Activated T-helper 2 cell treated with anti-CD3 and anti-CD28 coated beads, Interferon-gamma antibody, Interleukin-2, Interleukin-4, amounts not matched to agents 10 μg/mL and 5 μg/mL and 100 μg/mL, durations not matched to agents 14 hours and 24 hours and 36 hours (primary cell): ENCODE measurements at places on chromosomes 5 and 9. TPM values are rescaled to one million over a fixed set of nuclear protein-coding genes. Genes with fewer than 3 reads are reported as not detected.
A peak's percentile ranks its signal among the peaks of the same experiment; 100 is the strongest.

The SCGB3A1 gene
- not detected in 2 replicates for total RNA-seq

The KLHL3 gene
- 1.7 and 2.3 TPM in 2 replicates for total RNA-seq

The PFN3 gene
- not detected in 2 replicates for total RNA-seq

The RNF183 gene
- total RNA-seq = 0.30 TPM in 1 of 2 replicates, not detected in the other

The SHISAL2B gene
- total RNA-seq = not detected in 2 replicates

The IL33 gene
- not detected in 2 replicates for total RNA-seq

The TOMM5 gene
- 153 and 155 TPM in 2 replicates for total RNA-seq

The BRD9 gene
- 72.9 and 73.2 TPM in 2 replicates for total RNA-seq

The PCDHA12 gene
- total RNA-seq = not detected in 2 replicates

The SH3RF2 gene
- total RNA-seq = 0.21 and 0.57 TPM in 2 replicates

- no peak for DNase-seq
Measured at GRCh38 chr9:135050072-135050990, 37.1 kb upstream of the OLFM1 start.

GRCh38 chr9:111627260-111627963, 3.7 kb upstream of the DNAJC25 start:
- DNase-seq = no peak

- DNase-seq = no peak
Measured at GRCh38 chr9:32671333-32671732, 35.9 kb upstream of the TAF1L start.

GRCh38 chr5:76082772-76083554, at the start of gene SV2C:
Gene SV2C (plus strand): TSS chr5:76083383. CDS start chr5:76131751, 48,368 bp downstream.
- DNase-seq = peak; percentile 23

GRCh38 chr9:85212209-85212608, 529.5 kb downstream of the AGTPBP1 start:
- DNase-seq = no peak

- no peak for DNase-seq
Measured at GRCh38 chr5:114054594-114054993, 307.3 kb upstream of the KCNN2 start.

- DNase-seq = no peak
Measured at GRCh38 chr5:159774476-159775031, 141.7 kb upstream of the ADRA1B start.

- DNase-seq = no peak
Measured at GRCh38 chr5:1517838-1518237, 5.9 kb downstream of the LPCAT1 start.

GRCh38 chr9:121721058-121721350, 69.6 kb downstream of the DAB2IP start:
- DNase-seq = no peak

DNA sequence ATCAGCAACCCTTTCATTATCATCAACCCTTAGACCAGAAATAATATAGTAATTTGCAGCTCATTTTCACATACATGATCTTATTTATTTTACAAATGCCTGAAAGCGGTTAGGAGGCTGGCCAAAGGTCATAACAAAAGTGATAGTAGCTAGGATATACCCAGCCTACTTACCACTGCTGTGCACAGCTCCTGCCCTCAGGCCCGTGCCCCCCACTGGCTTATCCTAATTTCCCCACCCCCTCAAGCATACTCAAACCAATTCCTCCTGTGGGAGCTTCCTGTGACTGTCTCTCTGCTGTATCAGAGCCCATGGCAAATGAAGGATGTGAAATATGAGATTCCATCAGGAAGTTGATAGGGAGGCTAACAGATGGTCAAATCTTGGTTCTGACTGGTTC, 14.8 kb downstream of the FAM219A start:
- DNase-seq = no peak

GRCh38 chr5:79923431-79923830, 67.6 kb downstream of the MTX3 start:
- DNase-seq = no peak

GRCh38 chr9:37172557-37172956, 52.2 kb downstream of the ZCCHC7 start:
- no peak for DNase-seq
